ENCODE measurements at places on chromosomes 2 and 18. TPM values are rescaled to one million over a fixed set of nuclear protein-coding genes. Genes with fewer than 3 reads are reported as not detected.

DNA sequence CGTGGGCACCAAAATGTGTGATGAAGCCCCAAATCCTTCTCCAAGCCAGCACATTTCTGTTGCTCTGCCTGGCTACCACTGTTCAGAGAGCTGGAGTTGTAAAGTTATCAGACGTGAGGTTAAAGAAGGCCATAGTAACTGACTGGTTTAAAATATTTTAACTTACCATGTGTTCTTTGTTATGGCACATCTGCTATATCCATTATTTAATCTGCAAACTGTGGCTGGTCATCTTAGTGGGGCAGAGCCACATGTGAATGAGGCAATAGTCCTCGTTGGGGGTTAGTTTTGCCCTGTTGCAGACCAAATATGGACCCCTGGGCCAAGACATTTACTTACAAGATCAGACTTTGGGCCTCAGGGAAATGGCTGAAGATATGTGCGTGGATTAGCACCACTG is 214.4 kb upstream of the RASGRP3 start:
- no peak for DNase-seq

DNA sequence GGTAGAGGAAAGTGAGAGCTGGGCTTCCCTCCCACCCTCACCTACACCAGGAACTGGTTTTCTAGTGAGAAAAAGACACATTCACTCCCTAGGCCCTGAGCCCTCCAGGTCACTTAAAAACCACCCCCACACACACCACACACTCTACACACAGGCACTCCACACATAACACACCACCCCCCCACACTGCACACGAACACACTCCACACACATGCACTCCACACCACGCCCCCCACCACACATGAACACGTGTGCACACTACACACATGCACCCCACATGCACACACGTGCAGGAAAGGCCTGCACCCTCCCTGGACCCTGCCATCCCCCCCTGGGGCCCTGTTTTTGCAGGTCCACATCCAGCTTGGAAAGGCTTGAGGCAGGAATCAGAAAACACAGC is 67.6 kb downstream of the RALBP1 start:
- DNase-seq, result no peak

GRCh38 chr2:239304533-239305221 is 96.1 kb downstream of the HDAC4 start:
- DNase-seq, result no peak

DNA sequence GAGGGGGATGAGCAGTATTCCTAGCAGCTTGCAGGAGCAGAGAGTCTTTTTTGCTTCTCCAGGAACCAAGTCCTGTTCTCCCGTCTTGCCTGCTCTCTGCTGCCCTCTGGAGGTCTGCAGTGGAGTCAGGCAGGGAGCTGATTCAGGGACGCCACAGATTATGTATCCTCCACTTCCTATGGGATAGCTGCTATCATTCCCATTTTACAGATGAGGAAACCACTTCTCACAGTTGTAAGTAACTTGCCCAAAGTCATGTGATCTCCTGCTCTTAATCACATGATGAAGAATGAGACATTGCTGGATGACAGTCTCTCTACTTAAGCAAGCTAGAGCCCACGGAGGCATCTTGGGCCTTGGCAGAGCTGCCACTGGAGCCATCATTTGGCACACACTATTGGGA is 8.3 kb downstream of the SLC4A5 start:
- DNase-seq, result peak; percentile 69

DNA sequence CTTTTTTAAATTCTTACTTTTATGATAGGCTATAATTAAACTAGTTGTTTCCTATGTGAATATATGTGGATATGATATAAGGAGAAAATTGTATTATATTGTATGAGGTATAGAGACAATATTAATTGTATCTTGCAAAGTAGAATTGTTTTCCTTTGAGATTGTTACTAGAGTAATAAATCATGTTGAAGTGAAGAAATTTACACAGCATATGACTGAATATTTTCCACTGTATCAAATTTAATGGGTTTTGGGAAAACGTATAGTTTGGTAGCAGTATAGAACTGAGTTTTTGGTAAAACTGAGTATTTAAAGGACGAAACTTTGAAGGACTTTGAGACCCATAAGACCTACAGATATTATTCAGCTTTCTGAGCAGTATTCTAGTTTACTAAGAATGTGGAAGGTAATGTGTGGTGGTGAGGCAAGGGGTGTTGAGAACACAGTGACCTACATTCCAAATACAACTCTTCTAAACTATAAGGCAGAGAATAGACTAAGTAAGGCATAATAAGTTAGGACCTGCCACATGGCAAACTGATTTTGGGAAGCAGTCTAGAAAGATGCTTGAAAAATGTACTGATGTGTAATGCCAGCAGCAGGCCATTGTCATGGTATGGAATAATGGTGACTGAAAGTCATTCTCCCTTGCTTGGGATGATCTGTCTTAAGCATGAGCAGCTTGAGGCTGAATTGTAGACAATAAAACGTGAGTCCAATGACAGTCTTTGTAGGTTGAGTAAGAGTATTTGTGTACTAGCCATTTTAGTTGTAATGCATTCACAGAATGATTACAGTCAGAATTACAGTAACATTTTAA is 29.6 kb downstream of the PKP4 start:
- DNase-seq, result no peak

GRCh38 chr2:23386339-23387220 is 1.6 kb downstream of the KLHL29 start:
- peak; percentile 49 for DNase-seq

- peak; percentile 76 for DNase-seq
Observed at GRCh38 chr2:54613794-54614257, 109.6 kb upstream of the EML6 start.

GRCh38 chr2:99786636-99787390 is 297.0 kb upstream of the REV1 start:
- DNase-seq, result no peak

The ASB18 gene
- total RNA-seq, result not detected

The GBX2 gene
- 8.0 TPM for total RNA-seq

DNA sequence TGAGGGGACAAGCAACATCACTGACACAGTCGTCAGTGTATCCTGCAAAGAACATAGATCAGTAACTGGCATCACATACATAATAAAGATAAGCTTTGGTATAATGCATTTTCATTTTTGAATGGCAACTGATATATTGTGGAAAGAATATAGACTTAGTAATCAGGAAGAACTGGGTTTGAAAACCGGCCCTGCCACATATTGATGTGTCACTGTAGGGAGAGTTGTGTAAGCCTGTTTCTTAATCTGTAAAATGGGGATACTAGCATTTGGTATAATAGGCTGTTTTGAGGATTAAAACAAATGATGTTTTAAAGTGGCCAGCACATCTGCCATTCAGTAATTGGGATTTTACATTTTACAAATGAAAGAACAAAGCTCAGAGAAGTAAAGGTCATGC is 277.8 kb upstream of the CNTNAP5 start:
- no peak for DNase-seq

DNA sequence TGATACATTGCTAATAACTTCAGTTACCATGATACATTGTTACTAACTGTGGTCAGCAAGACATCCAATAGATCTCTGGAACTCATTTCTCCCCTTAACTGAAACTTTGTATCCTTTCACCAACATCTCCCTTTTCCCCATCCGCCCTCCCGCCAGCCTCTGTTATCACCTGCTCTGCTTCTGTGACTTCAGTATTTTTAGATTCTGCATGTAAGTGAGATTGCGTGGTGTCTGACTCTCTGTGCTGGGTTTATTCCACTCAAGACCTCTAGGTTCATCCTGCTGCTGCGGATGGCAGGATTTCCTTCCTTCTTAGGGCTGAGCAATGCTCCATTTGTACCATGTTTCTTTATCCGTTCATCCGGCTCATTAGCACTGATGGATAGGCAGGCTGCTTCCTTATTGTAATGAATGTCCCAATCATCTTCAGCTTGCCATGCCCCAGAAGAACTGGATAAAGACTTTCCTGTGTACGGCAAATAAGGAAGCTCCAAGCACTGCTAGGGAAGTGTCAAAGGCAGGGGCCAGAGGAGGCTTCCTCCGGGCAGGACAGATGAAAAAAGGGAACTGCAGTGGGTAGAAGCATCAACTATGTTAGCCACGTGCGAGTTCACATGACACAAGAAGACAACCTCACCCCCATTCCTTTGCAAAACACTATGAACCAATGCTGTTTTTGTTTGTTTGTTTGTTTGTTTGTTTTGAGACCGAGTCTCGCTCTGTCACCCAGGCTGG is 113.4 kb downstream of the EIPR1 start:
- no peak for DNase-seq

The TWIST2 gene
- total RNA-seq, result 20.4 TPM

All from Daoy (cell line).